HepG2 (cell line): ENCODE measurements at places on chromosomes 3 and 15.

GRCh38 chr3:154884952-154885351 lies 195.2 kb upstream of the MME start:
- no peak for DNase-seq

- no peak for DNase-seq
Measured at GRCh38 chr3:39733804-39734203, 75.6 kb upstream of the MYRIP start.

GRCh38 chr3:97949743-97950142 lies 22.5 kb downstream of the RIOX2 start:
- no peak for DNase-seq

- no peak for DNase-seq
Measured at GRCh38 chr3:2567451-2567850, 468.8 kb downstream of the CNTN4 start.

GRCh38 chr3:174035328-174035886 lies 637.9 kb downstream of the NLGN1 start:
- DNase-seq: no peak

- no peak for DNase-seq
Measured at GRCh38 chr3:108202834-108203233, 19.4 kb downstream of the IFT57 start.
